IPS-NIHi11 (cell line): ENCODE measurements at places on chromosomes 1 and 21.

GRCh38 chr1:225481738-225482137, 53.9 kb upstream of the LBR start:
- no peak for DNase-seq

DNA sequence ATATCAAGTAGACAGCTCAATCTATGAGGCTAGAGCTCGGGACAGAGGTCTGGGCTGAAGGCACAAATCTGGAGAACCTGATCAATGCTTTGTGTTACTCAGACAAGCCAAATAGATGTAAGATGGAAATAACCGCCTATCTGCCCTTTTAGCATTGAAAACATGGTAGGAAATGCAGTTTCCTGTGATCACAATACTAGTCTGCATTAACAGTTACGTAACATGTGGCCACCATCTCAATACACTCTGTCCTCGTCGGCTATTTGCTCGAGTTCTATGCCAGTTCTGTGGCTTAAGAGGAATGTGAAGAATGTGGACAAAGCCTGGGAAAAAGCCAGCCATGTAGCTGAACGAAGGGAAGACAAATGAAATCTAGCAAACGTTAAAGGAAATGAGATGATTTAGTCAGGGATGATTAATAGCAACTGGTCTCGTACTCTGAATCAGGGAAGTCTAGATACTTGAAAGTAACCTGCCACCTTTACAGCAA, 73.3 kb downstream of the HSF2BP start:
- DNase-seq, result peak; percentile 68

DNA sequence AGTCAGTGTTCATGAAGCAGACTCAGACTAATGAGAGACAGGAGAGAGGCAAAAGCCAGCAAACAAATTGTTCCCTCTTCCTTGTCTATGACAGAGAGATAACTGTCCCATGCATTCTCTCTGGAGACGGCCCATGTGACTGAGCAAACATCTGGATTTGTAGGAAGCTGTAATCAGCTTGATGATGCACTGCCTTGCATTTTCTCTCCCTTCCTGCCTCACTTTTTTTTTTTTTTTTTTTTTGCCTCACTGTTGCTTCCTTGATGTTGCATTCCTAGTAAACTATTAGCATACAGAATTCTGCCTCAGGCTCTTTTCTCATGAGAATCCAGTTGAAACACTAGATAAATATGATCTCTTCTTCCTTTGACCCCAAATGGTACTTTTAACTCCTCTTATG, 134.5 kb downstream of the HHIPL2 start:
- no peak for DNase-seq

- no peak for DNase-seq
Observed at GRCh38 chr1:44842486-44842861, 579 bp downstream of the PTCH2 start.

DNA sequence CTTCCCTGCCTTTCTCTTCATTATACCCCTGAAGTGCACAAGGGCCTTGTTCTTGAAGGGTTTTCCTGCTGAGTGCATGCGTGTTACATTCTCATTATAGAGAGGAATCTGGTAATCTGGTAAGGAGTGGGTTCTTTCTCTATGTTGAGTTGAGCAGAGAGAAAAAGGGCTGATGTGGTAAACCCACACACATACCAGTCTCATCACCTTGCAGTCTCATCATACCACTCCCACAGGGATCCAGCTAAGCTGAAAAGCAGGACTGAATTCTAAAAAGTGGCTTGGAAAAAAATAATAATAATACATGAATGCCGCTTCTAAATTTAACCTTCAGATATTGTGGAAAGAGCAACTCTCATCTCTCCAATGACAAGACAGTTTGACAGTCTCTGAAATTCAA, 10.5 kb upstream of the HTR1D start:
- no peak for DNase-seq

DNA sequence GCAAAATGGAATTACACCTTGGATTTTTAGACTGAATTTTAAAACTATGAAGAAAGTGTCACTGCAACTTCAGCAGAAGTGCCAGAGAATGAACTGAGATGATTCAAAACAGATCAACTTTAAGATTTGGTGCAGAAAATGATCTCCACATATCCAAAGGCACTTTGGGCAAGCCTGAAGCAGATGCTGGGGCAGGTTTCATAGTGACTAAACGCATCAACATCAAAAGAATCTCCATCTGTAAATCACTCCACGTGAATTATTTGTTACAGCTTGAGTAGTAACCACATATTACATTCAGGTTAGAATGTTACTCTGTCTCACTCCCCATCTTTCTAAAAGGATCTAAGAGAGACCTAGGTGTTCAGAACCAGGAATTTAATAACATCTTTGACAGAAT, 329.0 kb upstream of the ESRRG start:
- no peak for DNase-seq

DNA sequence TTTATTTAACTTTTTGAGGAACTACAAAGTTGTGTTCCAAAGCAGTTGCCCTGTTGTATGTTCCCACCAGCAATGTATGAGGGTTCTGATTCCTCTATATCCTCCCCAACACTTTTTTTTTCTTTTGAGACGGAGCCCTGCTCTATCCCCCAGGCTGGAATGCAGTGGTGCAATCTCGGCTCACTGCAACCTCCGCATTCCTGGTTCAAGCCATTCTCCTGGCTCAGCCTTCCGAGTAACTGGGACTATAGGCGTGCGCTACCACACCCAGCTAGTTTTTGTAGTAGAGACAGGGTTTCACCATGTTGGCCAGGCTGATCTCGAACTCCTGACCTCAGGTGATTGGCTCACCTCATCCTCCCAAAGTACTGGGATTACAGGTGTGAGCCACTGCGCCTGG, 60.4 kb upstream of the ENAH start:
- no peak for DNase-seq

DNA sequence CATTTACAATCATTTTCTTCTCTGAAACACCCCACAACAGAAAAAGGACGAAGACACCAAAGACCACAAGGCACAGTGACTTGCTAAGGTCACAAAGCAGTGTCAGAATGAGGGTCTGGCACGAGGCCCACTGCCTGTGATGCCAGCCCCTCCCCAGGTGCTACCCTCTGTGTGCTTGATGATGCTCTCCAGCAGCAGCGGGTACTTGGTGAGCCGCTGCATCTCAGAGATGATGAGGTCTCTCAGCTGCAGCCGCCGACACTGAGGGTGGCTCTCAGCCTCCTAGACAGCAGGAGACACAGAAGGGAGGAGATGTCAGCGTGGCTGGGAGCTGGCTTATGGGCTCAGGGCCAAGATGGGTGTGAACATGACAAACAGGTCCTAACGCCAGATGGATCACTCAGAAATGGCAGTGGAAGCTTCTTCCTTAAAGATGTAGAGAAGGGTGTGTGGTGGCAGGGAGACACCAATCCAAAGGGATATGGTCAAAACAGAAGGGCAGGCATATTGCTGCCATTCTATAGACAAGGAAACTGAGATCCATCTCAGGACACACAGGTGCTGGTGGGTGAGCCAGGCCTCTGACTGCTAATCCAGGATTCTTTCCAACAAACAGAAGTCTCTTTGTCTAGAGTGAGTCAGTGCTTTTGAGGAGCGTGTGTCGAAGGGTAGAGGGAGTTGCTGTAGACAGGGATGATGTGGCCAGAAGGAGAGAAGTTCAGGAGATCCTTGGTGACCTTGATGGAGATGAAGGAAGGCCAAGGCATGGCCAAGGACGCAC, 25.6 kb downstream of the LRRC71 start:
- DNase-seq, result no peak

DNA sequence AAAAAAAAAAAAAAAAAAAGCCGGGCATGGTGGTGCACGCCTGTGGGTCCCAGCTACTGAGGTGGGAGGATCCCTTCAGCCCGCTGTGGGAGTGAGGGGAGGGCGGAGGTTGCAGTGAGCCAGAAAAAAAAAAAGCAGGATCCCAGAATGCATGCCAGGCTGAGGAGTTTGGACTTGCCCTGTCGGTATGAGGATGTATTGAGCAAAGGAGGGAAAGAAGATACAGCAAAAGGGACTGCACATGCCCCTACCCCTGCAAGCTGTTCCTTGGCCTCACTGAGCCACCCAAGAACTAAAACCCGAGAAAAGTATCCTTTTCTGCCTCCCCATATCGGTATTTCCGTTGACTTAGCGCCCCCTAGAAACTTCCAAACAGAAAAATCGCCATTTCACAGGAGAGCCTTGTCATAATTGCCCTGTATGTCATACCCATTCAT, 1.3 kb upstream of the GPATCH4 start:
- DNase-seq, result no peak

DNA sequence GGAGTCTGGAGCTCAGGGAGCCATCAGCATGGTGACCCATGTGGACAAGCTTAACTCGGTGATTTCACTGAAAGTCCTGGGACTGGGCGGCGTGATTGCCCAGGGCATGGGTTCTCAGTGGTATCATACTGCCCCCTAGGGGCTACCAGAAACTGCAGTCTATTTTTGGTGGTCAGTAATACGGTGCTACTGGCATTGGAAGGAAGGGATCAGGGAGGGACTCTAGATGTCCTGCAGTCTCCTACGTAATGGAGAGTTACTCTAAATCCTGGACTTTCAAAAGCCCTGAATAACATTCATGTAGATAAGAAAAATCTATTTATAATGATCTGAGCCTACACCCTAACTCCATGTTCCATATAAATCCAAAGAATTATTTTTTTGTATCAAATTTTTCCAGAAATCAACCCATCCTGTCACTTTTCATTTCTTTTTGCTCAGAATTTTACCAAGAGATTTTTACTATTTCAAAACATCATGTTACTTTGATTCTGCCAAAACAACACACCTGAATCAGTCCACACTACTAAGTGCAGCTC, 37.3 kb downstream of the PABPC4 start:
- peak; percentile 90 for DNase-seq

GRCh38 chr1:181166377-181167196, 78.1 kb downstream of the IER5 start:
- peak; percentile 83 for DNase-seq

GRCh38 chr21:33897739-33898138, 17.9 kb downstream of the ATP5PO start:
- no peak for DNase-seq

DNA sequence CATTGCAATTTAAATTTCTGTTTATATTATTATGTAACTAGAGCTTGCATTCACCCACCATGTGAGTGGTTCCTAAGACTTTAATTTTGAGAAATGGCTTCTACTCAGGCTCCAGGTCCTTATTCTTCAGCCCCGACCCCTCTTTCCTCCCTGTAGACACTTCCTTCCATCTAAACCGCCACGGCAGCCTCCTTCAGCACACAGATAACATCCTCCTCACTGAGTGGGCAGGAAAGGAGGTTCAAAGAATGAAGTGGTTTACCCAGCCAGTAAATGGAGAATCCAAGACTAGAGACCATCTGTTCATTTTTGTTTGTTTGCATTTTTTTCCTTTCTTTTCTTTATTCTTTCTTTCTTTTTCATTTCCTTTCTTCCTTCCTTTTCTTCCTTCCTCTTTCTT, 37.1 kb upstream of the SOD1 start:
- no peak for DNase-seq

DNA sequence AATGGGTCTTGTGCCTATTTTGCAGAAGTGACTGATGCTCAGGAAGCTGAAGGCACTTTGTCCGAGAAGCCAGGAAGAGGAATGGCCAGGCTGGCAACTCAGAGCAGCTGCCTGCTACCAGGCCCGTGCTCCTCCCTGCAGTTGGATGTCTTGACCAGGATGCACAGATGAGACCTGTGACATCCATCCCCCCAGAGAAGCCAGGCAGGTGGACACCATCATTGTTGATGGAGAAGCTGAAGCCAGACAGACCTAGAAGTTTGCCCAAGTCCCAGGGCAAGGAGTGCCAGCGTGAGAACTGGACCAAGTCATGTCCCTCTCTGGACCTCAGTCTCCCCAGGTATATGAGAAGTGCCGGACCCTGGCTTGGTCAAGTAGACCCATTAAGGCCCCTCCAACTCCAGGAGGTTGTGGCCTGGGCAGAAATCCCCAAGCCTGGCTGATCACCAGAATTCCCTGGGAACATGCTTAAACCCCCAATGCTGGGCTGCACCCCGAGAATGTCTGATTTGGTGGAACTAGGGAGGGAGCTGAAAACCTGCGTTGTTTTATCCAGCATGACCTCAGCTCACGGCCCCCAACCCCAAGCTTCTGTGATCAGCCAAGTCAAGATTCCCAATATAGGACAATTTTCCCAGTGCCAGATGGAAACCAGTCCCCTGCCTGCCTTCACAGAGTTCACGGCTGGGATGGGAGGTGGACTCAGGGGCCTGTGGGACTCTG, 82.4 kb downstream of the CAMK2N1 start:
- DNase-seq, result no peak

DNA sequence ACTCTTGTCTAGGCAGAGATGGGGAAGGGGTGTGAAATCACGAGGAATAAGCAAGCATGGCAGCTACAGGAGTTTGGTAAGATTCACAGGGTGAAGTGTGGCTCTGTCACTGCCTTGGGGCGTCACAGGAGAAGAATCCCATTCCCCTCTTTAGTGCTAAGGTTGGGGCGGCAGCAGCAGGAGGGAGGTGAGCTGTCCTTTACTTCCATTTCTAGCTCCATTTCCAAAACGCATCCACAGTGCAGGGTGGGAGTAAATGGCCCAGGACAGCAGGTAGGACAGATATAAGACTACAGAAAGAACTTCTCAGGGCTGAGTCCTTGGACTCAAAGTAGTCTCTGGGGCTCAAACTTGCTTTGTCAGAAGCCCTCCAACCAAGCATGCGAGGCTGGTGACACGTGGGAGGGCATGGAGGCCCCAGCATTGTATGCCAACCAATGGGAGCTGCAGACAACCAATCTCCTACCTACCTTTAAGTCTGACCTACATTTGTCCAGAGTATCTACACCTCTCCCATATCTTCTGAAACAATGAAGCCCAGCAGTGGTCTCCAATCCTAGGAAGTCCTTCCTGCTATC, 8.5 kb downstream of the MEF2D start:
- no peak for DNase-seq

DNA sequence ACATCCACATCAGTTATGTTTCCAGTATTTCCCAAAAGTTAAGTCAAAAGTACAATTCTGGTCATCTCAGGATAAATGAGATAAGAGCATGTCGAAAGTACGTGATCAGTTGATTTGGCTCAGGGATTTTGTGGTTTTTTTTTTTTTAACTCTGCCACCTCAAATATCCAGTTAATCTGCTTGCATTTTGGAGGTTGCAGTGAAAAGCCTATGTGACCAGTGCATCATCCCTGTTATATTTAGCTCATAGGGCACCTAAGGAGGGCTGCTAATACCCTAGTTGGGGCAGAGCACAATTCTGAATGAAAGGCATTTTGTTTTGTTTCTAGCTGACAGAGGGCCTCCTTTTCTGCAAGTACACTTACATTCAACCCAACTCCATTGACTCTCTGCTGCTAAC, 31.7 kb upstream of the RGS16 start:
- DNase-seq, result no peak

DNA sequence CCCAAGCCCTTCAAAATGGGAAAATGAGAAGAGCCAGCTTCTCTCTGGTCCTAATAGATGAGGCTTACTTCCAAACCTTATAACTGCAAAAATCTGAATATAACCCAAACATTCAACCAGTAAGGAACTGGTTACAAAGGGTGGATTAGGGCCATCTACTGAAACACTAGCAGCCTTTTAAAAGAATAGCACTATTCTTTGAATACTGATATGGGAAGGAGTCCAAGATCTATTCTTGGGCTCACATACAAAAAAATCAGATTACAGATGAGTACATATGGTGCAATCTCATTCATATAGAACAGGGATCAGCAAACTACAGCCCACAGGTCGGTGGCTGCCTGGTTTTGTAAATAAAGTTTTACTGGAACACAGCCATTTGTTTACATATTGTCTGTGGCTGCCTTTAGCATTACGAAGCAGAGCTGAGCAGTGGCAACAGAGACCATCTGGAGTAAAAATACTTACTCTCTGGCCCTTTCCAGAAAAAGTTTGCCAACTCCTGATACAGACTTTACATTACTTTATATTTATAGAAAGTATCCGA, 167.7 kb downstream of the ZSCAN20 start:
- no peak for DNase-seq
